ENCODE measurements at places on chromosomes 5 and 9. TPM values are rescaled to one million over a fixed set of nuclear protein-coding genes. Genes with fewer than 3 reads are reported as not detected.

The IFNE gene
- total RNA-seq: not detected

The UNC5A gene
- 1.4 TPM for total RNA-seq

The FGD3 gene
- total RNA-seq: 1.3 TPM

DNA sequence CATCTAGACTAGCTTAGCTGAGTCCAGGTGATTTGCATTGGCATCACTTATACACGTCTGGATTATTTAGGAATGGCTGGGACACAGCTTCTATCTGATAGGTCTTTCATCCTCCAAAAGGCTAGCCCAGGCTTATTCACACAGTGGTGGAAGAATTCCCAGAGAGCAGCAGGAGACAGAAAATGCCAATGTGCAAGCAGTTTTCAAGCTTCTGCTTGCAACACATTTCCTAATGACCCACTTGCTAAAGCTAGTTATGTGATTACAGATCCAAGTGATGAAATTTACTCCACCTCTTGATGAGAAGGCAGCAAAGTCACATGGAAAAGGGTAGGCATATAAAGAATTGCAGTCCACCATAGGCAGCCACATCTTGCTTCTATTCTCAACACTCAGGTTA lies 44.2 kb upstream of the MAST4 start:
- H3K4me1 ChIP-seq: no peaks in the 10 kb centered on the region
- no peaks in the 10 kb centered on the region for H3K27me3 ChIP-seq
- H3K4me3 ChIP-seq: no peak overlapping the region
- H3K36me3 ChIP-seq: no peaks in the 10 kb centered on the region

DNA sequence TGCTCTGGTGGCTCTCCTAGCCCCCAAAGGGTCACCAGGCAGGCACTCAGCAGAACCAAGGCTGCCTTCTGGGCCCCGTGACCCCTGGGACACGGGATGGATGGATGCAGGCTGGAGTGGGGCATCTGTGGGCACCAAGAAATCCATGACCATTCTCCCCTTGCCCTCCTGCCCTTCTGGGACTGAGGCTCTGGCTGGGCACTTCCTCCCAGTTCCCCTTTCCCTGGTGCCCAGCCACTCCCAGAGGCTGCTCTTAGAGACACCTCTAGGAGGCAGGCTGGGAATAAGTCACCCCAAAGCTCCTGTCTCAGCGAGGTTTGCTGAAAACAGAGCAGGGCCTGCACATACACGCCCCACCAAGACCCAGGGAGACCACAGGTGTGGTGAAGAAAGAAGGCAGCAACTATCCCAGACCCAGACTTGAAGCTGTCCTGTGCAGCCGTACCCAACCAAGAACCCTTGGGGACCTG lies 943 bp downstream of the STING1 start:
- H3K4me1 ChIP-seq: peaks cover 46% of the 10 kb centered on the region
- H3K27ac ChIP-seq: peak overlapping the region; percentile 84
- H3K4me3 ChIP-seq: no peak overlapping the region
- no peak for DNase-seq
- no peaks in the 10 kb centered on the region for H3K36me3 ChIP-seq

GRCh38 chr9:14366076-14366475 lies 52.1 kb upstream of the NFIB start:
- no peak overlapping the region for H3K27ac ChIP-seq
- H3K4me1 ChIP-seq: no peaks in the 10 kb centered on the region
- no peaks in the 10 kb centered on the region for H3K36me3 ChIP-seq
- H3K4me3 ChIP-seq: no peak overlapping the region

GRCh38 chr5:132019857-132020555 lies 8.5 kb upstream of the ACSL6 start:
- DNase-seq: no peak
- no peaks in the 10 kb centered on the region for H3K4me1 ChIP-seq
- no peak overlapping the region for H3K27ac ChIP-seq
- H3K4me3 ChIP-seq: no peak overlapping the region
- no peaks in the 10 kb centered on the region for H3K36me3 ChIP-seq

DNA sequence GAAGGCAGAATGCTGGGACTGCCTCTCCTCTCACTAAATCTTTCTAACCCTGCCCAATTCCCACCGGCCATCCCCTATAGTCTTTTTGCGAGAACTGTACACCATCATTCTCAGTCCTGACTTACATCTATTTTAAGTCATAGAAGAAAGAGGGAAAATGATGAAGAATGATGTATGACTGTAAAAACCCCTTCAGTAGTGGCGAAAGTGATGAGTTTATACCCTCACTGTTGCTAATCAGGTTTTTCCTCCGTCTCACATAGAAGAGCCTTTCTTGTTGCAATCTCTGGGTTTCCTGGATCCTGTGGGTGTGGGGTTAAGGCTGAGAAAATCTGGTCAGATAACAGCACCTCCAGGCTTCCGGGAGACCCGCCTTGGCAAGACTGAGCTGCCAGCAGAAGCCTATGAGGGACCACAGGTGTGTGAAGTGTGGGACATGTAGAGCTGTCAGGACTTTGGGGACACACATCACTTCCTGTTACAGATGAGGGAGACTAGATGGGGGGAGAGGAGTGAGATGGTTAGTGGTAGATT lies 147.1 kb upstream of the SLC12A2 start:
- no peak overlapping the region for H3K4me3 ChIP-seq
- H3K4me1 ChIP-seq: no peaks in the 10 kb centered on the region
- no peaks in the 10 kb centered on the region for H3K27me3 ChIP-seq
- H3K27ac ChIP-seq: no peak overlapping the region
- H3K36me3 ChIP-seq: no peaks in the 10 kb centered on the region

The IDNK gene
- 6.4 TPM for total RNA-seq

DNA sequence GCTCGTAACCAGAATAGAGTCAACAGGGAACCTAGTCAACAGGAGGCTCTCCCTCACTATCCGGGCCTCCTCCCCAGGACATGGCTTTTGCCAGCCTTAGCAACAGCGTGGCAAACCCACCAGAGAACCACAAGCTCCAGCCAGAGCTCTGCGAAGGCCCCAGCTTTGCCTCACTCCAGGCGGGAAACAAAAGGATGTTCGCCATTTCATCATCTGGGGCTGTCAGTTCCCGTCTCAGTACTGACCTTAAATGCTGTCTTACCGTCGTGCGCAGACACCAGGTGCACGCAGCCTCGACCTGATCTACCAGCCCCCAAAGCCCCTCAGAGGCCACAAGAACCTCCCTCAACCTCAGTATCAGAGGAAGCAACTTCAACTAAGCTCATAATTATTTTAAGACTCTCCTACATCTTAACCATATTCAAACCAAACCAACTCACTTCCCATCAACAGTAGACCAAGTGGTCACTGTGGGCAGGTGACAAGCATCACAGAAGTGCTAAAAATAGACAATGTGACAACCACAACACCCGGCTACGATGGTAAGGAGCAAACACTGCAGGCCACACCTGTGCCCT lies 71.4 kb downstream of the SEMA4D start:
- no peaks in the 10 kb centered on the region for H3K27me3 ChIP-seq
- no peak overlapping the region for H3K27ac ChIP-seq
- no peaks in the 10 kb centered on the region for H3K4me1 ChIP-seq
- DNase-seq: no peak
- no peak overlapping the region for H3K4me3 ChIP-seq

The IL4 gene
- total RNA-seq: not detected

- no peaks in the 10 kb centered on the region for H3K4me1 ChIP-seq
- no peak overlapping the region for H3K27ac ChIP-seq
- no peak overlapping the region for H3K4me3 ChIP-seq
- no peaks in the 10 kb centered on the region for H3K27me3 ChIP-seq
- H3K36me3 ChIP-seq: peaks cover 69% of the 10 kb centered on the region
Measured at GRCh38 chr5:43649256-43649655, 46.3 kb downstream of the NNT start.

The SPINK13 gene
- not detected for total RNA-seq

- H3K36me3 ChIP-seq: no peaks in the 10 kb centered on the region
- no peak overlapping the region for H3K27ac ChIP-seq
- H3K4me1 ChIP-seq: peaks cover 11% of the 10 kb centered on the region
- no peak for DNase-seq
- H3K4me3 ChIP-seq: no peak overlapping the region
- no peaks in the 10 kb centered on the region for H3K27me3 ChIP-seq
Measured at GRCh38 chr9:22240619-22241018, 206.0 kb upstream of the DMRTA1 start.

The CDH6 gene
- total RNA-seq: 0.04 TPM

- no peaks in the 10 kb centered on the region for H3K36me3 ChIP-seq
- no peak for DNase-seq
- H3K4me1 ChIP-seq: no peaks in the 10 kb centered on the region
- no peak overlapping the region for H3K4me3 ChIP-seq
- no peaks in the 10 kb centered on the region for H3K27me3 ChIP-seq
Measured at GRCh38 chr9:78695519-78695918, 398.6 kb downstream of the PSAT1 start.

GRCh38 chr5:67643536-67643935 lies 446.9 kb upstream of the CD180 start:
- no peak overlapping the region for H3K4me3 ChIP-seq
- H3K27ac ChIP-seq: no peak overlapping the region
- no peak for DNase-seq
- no peaks in the 10 kb centered on the region for H3K36me3 ChIP-seq
- no peaks in the 10 kb centered on the region for H3K27me3 ChIP-seq

DNA sequence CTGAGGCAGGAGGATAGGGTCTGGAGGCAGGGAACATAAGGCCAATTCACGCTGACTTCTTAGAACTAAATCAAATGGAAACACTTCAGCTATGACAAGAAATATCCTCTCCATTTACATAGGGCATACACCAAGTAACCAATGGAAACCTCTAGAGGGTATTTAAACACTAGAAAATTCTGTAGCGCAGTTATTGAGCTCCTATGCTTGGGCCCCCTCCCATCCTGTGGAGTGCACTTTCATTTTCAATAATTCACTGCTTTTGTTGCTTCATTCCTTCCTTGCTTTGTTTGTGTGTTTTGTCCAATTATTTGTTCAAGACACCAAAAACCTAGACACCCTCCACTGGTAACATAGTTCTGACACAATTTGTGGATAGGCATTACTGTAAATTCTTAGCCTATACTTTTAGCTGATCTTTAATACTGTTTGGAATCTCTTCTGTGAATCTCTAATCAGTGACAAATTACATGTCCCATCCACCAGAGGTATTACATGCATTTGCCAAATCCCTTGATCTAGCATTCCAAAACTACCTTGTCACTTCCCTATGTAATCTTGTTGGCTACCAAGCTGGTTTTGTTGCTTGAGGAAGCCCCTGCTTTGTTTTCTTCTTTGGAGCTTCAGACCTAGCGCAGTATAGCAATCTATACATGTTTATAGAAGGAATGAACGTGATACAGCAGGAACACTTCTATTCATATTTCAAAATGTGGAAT lies 61.6 kb downstream of the ST8SIA4 start:
- H3K27me3 ChIP-seq: no peaks in the 10 kb centered on the region
- no peak overlapping the region for H3K27ac ChIP-seq
- DNase-seq: no peak
- H3K4me1 ChIP-seq: no peaks in the 10 kb centered on the region
- no peaks in the 10 kb centered on the region for H3K36me3 ChIP-seq
- no peak overlapping the region for H3K4me3 ChIP-seq

GRCh38 chr5:14397717-14398116 lies 183.9 kb upstream of the OTULINL start:
- no peak overlapping the region for H3K27ac ChIP-seq
- H3K4me1 ChIP-seq: no peaks in the 10 kb centered on the region
- no peak for DNase-seq
- H3K4me3 ChIP-seq: no peak overlapping the region

DNA sequence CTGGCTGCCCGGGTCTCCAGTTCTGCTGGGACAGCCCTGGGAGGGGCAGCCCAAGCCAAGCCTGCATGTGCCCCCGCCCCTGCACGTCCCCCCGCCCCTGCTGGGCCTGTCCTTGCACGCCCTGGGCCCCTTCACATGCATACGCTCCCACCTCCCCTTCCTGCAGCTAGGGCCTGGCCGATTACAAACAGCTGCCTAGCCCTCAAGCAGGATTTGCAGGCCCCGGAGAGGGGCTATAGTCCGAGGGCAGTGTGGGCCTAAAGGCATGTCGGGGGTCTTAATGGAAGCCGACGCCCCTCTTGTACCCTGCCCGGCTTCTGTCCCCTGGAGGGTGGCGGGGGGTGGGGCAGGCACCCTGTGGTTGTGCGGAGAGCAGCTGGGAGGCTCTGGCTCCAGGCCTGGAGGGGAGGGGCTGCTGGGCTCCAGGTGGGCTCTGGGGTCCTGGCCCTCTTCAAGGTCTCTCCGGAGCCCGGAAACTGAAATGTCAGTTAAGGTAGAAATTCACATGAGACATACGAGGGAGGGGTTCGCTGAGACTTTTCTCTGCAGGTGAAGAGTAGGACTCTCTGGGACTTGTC lies 16.9 kb downstream of the COL5A1 start:
- H3K36me3 ChIP-seq: no peaks in the 10 kb centered on the region
- no peak for DNase-seq
- no peak overlapping the region for H3K4me3 ChIP-seq
- no peaks in the 10 kb centered on the region for H3K27me3 ChIP-seq
- peaks cover 47% of the 10 kb centered on the region for H3K4me1 ChIP-seq

- no peak overlapping the region for H3K4me3 ChIP-seq
- H3K36me3 ChIP-seq: no peaks in the 10 kb centered on the region
- DNase-seq: no peak
- H3K4me1 ChIP-seq: no peaks in the 10 kb centered on the region
- no peak overlapping the region for H3K27ac ChIP-seq
Measured at GRCh38 chr5:3845230-3845629, 249.6 kb downstream of the IRX1 start.

GRCh38 chr5:68872088-68872839 lies 221.6 kb upstream of the SLC30A5 start:
- H3K36me3 ChIP-seq: no peaks in the 10 kb centered on the region
- no peaks in the 10 kb centered on the region for H3K4me1 ChIP-seq
- H3K27ac ChIP-seq: no peak overlapping the region
- H3K27me3 ChIP-seq: no peaks in the 10 kb centered on the region
- no peak overlapping the region for H3K4me3 ChIP-seq

GRCh38 chr9:93560991-93561390 lies 15.4 kb upstream of the PHF2 start:
- H3K4me1 ChIP-seq: no peaks in the 10 kb centered on the region
- no peak overlapping the region for H3K4me3 ChIP-seq
- H3K27me3 ChIP-seq: no peaks in the 10 kb centered on the region
- no peak for DNase-seq
- H3K27ac ChIP-seq: no peak overlapping the region
- H3K36me3 ChIP-seq: peaks cover 32% of the 10 kb centered on the region

The CDKN2A gene
- 0.25 TPM for total RNA-seq

The C1QTNF3 gene
- 4.6 TPM for total RNA-seq

The TTC16 gene
- total RNA-seq: 0.06 TPM

GRCh38 chr5:139744471-139745131 lies 51.0 kb upstream of the PSD2 start:
- H3K4me1 ChIP-seq: peaks cover 25% of the 10 kb centered on the region
- H3K27me3 ChIP-seq: peaks cover 31% of the 10 kb centered on the region
- H3K36me3 ChIP-seq: no peaks in the 10 kb centered on the region
- no peak overlapping the region for H3K4me3 ChIP-seq

GRCh38 chr9:38022203-38022895 lies 46.7 kb downstream of the SHB start:
- no peak overlapping the region for H3K4me3 ChIP-seq
- peaks cover 70% of the 10 kb centered on the region for H3K4me1 ChIP-seq
- DNase-seq: no peak
- no peak overlapping the region for H3K27ac ChIP-seq
- H3K27me3 ChIP-seq: no peaks in the 10 kb centered on the region

All from cardiac muscle cell (in vitro differentiated cells and primary cell).